ENCODE measurements at places on chromosomes 7 and 10. TPM values are rescaled to one million over a fixed set of nuclear protein-coding genes. Genes with fewer than 3 reads are reported as not detected.

MRC1 gene
- total RNA-seq = not detected

DNA sequence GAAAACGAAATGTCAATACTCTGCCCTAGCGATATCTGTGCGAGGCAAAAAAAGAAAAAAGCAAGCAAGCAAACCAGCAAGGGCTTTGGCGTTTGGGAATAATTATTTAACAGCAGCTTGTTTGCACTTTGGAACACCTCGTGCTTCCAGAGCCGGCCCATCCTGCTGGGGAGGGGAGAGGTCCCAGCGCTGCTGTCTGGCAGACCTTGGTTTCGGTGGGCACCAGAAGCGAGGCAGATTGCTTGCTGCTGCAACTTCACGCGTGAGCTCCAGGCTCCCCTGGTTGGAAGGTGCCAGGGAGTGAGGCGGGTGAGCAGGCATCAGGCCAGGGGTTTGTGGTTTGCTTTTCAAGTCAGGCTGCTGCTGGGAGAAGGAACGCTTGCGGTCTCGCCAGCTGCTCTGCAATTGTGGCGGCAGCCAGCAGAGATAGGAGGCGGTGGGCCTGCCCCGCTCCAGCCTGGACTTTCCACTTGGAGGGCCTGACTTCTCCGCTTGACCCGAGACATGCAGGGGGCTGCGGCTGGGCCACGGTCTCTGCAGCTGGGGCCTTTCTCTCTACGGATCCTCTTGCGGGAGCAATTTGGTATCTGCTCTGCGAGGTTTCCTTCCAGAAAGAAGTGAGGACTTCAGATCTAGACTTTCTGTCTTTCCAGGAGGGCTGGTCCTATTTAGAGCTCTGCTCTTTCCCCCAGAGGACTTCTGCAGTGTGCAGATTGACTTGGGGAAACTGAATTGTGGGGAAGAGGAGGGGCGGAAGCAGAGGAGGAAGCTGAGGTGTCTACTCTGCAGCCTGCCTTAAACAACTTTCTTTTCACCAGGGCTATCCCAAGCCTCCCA lies 131.4 kb downstream of the PRPF18 start:
- peak; percentile 90 for DNase-seq

RSU1 gene
- 58.6 TPM for total RNA-seq

GRCh38 chr10:125799451-125800182 lies 23.4 kb downstream of the UROS start:
- no peak for DNase-seq

DNA sequence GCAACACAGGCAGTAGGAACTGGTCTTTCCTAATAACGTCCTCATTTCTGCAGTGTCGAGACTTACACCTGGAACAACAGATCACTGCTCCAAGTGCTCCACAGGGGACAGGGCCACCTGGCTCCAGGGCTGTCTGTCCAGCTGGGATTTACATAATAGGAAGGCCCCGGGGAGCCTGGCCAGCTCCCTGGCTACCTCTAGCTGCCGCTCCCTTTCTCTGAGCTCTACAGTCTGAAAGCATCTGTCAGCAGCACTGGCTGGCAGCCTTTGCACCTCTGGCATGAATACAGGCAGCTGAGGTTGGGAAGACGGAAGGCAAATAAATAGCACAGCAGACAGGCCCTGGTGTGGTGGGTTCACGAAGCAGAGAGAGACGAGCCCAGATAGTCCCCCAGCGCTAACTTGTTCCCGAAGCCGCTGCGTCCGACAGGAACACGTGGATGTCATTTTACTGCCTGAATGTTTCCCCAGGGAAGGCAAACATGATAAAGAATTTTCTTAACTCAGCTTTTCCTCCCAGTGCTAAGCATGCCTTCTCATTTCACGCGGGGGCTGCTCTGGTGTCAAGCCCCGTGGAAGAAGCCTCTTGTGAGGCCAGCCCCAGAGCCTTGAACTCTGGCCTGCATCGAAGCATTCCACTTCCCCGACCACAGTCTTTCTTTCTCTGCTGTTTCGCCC lies 105.4 kb downstream of the ITIH5 start:
- DNase-seq = no peak

DNA sequence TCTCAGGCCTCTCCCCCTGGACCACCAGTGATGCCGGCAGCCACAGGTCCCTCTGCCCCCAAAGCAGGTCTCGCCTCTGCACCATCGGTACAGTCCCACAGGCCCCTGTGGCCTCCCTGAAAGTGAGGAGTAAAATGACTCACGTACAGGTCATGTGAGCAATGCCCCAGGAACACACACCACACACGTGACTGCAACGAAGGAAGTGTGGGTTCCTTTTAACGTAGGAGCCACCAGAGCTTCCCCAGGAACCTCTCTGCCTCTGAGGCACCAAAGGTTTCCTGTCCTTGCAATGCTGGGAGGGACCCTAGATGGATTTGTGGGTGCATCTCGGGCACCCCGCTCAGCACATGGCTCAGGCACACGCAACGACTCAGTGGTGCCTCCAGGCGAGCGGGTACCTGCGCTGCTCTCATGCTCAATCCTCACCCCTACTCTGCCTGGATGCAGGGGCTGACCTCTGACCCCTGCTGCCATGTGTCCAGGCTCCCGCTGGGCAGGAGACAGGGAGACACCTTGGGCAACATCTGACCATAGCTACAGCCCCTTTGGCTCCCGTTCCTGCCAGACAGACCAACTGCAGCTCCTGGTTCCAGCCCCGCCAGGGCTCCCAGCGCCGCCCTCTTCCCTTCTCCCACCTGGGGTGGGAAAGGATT lies 120.7 kb downstream of the PRKAG2 start:
- peak; percentile 63 for DNase-seq

GRCh38 chr10:16732376-16732775 lies 84.8 kb downstream of the RSU1 start:
- DNase-seq = no peak

GRCh38 chr7:5454485-5454884 lies 30.9 kb upstream of the TNRC18 start:
- DNase-seq = no peak

- no peak for DNase-seq
Measured at GRCh38 chr10:48236199-48236621, 38.3 kb downstream of the FRMPD2 start.

POLR2J2 gene
- 0.27 TPM for total RNA-seq

DNA sequence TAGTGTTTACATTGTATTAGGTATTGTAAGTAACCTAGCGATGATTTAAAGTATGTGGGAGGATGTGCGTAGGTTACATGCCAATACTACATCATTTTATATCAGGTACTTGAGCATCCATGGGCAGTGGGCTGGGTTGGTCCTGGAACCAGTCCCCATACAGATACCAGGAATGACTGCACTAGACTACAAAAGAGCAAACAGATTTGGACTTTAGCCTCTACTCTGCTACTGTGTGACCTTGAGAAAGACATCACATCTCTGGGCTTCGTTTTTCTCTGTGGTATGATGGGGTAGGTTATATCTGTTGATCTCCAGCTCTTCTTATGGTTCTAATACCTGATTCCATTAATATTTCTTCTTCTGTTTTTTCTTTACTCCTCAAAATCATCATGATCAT lies 412.5 kb upstream of the LRGUK start:
- DNase-seq = no peak

DNA sequence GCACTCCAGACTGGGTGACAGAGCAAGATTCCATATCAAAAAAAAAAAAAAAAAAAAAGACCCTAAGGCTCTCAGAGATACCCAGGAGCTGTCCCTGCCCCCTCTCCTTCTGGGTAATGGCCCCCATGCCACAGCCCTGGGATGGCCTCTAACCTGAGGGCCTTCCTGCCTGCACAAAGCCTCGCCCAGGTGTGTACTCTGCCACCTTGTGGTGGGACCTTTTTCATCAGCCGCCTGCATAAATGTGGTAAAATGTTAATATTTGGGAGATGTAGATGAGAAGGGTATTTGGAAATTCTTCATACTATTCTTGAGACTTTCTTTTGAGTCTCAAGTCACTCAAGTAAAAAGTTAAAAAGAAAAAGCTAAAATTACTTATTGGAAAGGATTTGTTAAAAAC lies 46.3 kb upstream of the RNF216 start:
- DNase-seq = peak; percentile 29

DNA sequence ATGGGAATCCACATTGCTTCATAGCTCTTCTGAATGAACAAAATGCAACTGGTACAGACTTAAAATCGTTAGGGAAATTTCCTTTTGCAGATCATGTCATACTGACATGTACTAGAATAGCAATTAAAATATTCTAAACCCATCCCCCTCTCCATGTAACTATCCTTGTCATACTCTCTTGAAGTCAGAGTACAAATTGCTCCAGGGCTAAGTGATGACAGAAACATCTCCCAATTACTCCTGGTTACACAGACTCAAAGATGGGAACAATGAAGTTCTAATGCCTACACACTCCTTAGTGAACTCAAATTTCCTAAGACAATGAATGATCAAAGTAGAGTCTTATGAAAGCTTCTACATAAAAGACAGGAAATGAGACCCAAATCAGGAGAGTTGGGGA lies 87.2 kb downstream of the PDE1C start:
- no peak for DNase-seq

EIF3A gene
- total RNA-seq = 82.6 TPM

PHF14 gene
- 41.2 TPM for total RNA-seq

GRCh38 chr7:38309555-38309954 lies 36.1 kb upstream of the TARP start:
- no peak for DNase-seq

CTAGE8 gene
- total RNA-seq = 0.09 TPM

DNA sequence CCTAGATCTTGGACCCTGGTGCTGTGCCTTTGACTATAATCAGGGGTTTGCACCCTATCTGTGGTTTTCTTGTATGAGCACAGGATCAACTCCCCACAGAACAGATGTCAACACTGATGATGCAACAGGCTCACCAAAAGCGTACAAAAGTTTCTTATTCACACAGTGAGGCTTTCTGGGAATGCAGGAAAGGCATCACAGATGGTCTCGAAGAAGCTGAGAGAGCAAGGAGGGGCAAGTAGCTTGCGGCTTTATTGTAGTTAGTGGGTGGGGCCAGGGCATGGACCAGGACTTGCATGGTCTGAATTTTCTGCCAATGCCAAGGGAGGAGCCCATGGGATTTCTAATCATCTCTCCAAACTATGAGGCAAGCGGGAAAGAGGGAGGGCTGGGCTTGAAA lies 46.2 kb downstream of the SEC61G start:
- no peak for DNase-seq

GCK gene
- not detected for total RNA-seq

MYOZ1 gene
- total RNA-seq = not detected

DNA sequence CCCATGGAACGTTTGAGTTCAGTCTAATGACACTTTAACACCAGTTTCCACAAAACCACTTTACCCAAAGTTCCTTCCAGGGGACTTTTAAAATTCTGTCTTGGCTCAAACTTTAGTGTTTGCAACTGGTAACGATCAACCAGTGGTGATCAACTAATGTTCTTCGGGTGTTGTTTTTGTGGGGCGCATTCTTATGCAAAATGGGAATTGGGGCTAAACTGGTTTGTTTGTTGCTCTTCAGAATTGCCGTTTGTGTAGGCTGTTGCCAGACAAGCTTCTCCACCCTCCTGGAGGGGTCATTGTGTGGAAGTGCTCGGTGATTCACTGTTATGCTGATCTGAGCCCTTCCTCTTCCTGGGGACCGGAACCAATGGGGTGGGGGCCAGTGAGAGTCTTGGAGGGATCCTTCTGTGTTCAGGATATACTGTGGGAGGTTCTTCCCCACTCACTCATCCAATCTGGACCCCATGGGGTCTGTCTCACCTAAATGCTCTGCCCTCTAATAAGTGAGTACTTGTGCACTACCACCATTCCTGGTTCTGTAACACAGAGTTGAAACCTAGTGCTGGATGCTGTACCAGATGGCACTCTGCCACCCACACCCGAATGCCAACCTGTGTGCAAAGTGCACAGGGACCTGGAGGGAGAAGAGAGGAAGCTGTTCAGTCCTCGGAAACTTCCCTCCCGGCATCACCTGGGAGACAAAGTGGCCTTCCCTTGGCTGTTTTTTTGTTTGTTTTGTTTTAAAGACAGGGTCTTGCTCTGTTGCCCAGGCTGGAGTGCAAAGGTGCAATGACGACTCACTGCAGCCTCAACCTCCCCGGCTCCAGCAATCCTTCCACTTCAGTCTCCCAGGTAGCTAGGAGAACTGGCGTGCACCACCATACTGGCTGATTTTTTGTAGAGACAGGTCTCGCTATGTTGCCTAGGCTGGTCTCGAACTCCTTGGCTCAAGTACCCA lies 2.1 kb downstream of the NFE2L3 start:
- DNase-seq = peak; percentile 97

DNA sequence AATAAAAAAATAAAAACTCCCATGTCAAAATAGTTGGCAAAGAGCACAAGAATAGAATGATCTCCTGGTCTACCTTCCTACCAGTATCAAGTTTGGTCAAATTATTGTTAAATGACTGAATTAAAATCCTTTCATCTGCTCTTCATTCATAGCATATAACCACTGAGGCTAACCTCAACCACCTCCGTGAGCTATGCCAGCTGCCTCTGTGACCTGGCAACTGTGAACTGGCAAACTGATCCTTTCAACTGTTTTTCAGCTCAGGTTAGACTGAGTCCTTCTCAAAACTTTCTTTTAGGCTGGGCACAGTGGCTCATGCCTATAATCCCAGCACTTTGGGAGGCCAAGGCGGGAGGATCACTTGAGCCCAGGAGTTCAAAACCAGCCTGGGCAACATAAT lies 36.1 kb downstream of the NUDCD3 start:
- DNase-seq = no peak

DNA sequence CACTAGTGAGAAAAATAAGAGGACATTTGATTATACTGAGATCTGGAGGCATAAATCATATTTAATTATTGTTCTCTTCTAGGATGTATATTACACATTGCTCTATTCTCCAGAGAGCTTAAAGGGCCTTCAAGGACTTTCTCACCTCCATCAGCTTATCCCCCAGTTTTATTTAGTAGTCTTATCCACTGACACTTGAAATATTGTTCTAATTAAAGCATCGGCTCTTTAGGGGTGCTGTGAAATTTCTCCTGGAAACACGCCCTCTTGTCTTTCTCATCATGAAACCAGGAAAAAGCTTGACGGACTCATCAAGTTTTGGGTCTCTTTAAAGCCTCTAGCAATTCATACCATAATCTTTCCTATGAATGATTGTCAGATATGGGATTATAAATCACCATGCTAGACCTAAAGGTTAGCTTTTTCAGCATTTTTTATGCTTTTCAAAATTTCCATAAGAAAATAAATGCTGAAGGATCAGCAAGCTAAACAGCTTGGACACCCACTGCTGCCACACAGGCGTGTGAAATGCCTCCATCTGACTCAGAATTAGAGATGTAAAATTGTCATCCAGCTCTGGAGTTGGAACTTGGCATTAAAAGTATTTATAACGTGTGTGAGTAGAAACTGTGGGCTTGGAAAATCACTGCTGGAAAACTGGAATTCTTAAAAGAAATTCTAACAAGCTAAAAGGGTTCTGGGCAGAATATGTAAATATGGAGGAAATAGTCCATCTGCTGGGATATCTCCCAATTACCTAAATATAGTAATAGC lies 216.3 kb downstream of the CHRM2 start:
- no peak for DNase-seq

- DNase-seq = peak; percentile 21
Measured at GRCh38 chr10:17344206-17344605, 110.2 kb downstream of the ST8SIA6 start.

DNA sequence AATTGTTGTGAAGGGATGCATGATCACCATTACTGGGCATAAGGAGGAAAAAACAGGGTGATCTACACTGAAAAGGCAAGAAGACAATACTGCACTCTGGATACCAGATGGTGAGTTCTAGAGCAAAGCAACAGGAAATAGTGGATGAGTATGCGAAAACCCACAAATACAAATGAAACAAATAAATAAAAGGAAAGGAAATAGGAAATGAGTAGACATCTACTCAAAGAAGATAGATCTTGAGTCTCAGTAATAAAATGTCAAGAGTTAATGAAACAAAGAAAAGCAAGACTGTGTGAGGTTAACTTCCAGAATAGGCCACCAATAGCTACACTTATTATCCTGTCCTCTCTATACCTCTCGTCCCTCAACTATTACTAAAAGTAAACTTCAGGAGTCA lies 11.7 kb downstream of the ORC5 start:
- no peak for DNase-seq

Data from Daoy (cell line).